ENCODE measurements at places on chromosomes 2 and 18. TPM values are rescaled to one million over a fixed set of nuclear protein-coding genes. Genes with fewer than 3 reads are reported as not detected.

DSC3 gene
- 18.1 TPM for total RNA-seq

STK11IP gene
- 29.1 TPM for total RNA-seq

LIMS3 gene
- total RNA-seq: 3.5 TPM

PROKR1 gene
- 3.1 TPM for total RNA-seq

SLC40A1 gene
- 129 TPM for total RNA-seq

SERPINB13 gene
- total RNA-seq: 0.33 TPM

NCKAP1 gene
- 195 TPM for total RNA-seq

ALK gene
- total RNA-seq: 9.5 TPM

RGPD4 gene
- 2.2 TPM for total RNA-seq

RTKN gene
- 28.9 TPM for total RNA-seq

LBX2 gene
- not detected for total RNA-seq

GREB1L gene
- total RNA-seq: 14.9 TPM

RNMT gene
- total RNA-seq: 79.8 TPM
